Activated T-cell treated with anti-CD3 and anti-CD28 coated beads for 4 hours (primary cell): ENCODE measurements at places on chromosomes 2 and 18.

DNA sequence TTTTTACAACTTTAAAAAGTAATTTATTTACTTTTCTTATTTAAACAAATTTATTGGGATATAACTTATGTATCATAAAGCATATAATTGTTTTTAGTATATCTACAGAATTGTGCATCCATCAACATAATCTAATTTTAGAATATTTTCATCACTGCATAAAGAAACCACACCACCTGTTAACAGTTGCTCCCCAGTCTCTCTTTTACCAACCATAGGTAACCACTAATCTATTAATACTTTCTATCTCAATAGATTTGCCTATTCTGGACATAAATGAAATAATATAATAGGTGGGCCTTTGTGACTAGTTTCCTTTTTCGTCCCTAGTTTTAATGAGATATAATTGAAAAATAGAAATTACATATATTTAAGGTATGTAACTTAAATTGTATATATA is 90.6 kb downstream of the ADAM23 start:
- DNase-seq = no peak

GRCh38 chr2:152284398-152284797 is 50.6 kb upstream of the FMNL2 start:
- no peak for DNase-seq

GRCh38 chr2:226189061-226189460 is 610.6 kb downstream of the IRS1 start:
- DNase-seq = no peak

DNA sequence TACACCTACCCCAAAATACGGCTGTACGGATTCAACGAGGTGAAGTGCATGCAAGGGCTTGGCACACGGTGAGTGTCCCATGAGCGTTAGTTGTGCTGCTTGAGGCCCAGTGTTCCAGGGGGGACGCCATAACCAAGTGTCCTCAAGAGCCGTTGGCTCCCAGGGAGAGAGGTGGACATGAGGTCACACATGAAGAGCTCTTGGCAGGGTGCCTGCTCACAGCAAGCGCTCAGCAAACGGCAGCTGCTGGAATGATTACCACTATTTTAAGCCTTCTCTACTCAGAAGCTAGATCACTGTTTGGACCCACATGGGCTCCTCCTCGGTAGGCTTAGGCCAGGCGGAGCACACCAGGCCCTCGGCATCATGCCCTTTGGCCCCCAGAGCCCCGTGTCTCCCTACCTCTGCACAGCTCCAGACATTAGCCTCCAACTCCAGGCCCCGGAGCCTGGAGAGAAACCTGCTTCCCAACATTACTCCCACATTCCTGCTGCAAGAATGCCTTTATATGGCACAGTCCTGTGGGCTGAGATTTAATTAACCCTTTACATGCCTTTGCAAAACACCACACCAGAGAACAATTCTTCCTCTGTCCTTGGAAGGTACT is 68.4 kb upstream of the PPP1CB start:
- DNase-seq = no peak

- no peak for DNase-seq
Observed at GRCh38 chr2:141020346-141020745, 1110.5 kb downstream of the LRP1B start.

DNA sequence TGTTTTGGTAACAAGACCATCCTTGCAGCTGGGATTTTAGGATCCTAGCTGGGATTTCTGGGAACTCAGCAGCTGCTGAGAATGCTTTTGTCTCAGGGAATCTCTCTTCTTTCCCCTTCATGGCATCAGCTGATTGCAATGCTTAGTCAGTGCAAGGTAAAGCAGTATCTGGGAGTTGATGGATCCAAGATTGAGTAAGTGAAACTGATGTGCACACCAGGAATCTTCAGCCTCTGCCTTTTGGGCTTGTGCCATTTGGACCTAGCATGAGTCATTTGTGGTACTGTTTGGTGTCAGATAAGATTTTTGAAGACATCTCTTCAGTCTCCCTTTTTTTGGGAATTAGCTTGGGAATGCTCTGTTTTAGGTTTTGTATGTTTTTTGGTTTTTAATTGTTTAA is 363.3 kb upstream of the TFPI start:
- DNase-seq = no peak

- DNase-seq = no peak
Observed at GRCh38 chr2:71716697-71717624, 263.6 kb downstream of the DYSF start.

DNA sequence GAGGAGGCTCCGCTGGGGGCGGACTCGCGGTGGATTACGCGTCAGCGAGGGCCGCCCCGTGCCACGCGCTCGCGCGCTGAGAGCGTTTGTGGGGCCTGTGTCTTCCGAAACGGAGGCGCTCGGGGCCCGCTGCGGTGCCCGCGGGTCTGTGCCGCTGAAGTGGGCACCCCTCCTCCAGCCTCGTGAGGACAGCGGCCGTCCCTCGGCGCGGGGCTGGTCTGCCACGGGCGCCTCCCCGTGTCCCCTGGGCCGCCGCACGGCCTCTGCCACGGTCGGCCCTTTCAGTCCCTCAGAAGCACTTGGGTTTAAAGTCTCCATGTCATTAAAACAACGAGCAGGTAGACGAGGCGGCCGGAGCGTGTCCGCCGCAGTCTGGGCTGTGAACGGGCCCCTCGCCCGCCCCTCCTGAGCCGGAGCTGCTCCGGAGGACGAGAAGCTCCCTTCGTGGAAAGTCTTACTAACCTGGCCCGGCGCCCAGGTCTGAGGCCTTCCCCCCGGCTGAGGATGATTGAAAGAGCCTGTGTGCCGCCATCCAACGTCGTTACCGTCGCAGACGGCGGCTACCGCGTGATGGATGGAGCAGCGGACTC is 97.6 kb downstream of the NFATC1 start:
- DNase-seq = no peak
